GM20000 (cell line): ENCODE measurements at places on chromosomes 16 and 17.

GRCh38 chr16:29662729-29663015, 375 bp upstream of the SPN start:
- DNase-seq, result peak; percentile 74

DNA sequence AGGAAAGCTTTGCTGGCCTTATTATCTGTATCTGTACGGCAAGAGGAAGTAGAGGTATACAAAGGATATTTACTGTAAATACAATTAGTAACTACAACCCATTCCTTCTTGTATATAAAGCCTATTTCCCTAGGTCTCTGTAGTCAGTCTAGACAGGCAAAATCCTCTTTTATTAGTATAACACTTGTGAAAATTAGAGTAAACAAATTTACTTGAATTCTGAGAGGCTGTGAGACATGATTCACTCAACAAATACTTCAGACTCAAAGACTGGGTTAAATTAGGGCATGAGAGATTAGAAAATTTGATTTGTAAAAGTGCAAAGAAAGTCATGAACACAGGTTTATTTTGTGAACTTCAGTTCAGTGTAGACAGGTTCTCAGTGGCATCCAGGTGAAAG, 30.9 kb upstream of the CDH8 start:
- DNase-seq, result no peak

DNA sequence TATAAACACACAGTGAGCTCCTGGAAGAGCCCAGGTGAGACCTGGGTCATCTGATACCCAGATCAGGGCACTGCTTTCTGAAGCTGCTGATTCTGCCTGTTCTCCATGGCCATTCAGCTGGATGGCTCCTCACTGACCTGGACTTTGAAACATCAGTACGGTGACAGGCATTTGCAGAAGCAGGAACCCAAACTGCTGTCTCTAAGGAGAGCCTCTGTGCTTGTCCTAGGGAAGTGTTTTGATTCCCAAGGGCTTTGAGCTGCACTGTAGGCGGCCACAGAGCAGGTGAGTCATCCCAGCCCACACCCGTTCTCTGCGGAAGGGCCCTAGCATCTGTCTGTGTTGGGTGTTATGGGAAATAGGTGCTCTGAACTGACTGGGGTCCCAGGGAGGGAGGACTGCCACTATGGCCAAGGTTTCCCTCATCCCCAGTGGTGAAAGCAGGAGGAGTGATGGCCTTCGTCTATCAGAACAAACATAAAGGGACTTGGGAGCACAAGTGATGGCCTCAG, 60.7 kb upstream of the ADCY9 start:
- peak; percentile 43 for DNase-seq

- no peak for DNase-seq
These were observed 40.1 kb upstream of the CES5A start for GRCh38 chr16:55915096-55915827.

DNA sequence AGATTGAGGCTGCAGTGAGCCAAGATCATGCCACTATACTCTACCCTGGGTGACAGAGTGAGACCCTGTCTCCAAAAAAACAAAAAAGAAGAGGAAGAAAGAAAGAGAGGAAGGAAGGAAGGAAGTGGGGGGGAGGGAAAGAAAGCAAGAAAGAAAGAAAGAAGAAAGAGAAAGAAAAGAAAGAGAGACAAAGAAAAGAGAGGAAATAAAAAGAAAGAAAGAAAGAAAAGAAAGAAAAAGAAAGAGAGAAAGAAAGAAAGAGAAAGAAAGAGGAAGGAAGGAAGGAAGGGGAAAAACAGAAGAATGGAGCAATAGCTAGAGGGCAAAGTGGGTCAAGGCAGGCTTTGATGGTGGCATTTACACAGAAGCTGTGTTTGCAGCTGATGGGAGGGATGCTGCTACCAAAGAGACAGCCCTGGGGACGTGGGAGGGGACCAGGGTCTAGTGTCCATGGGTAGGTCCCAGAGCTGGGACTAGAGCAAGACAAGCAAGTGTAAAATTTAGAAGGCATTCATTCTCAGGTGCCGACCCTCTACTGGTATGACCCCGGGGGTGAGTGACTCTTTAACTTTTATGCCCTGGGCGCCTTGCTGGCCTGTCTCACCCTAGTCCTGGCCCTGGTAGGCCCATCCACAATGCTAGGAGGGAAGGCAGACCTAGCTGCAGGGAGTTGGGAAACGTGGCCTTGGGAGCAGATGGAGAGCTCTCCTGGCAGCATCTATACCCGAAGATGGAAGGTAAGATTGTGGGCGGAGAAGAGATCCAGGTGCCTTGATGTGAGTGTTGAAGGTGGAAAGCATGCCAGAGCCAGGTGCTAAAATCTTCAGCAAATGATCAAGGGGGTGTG, 2.0 kb upstream of the CES3 start:
- no peak for DNase-seq

GRCh38 chr16:49742428-49743202, 113.3 kb downstream of the ZNF423 start:
- no peak for DNase-seq

DNA sequence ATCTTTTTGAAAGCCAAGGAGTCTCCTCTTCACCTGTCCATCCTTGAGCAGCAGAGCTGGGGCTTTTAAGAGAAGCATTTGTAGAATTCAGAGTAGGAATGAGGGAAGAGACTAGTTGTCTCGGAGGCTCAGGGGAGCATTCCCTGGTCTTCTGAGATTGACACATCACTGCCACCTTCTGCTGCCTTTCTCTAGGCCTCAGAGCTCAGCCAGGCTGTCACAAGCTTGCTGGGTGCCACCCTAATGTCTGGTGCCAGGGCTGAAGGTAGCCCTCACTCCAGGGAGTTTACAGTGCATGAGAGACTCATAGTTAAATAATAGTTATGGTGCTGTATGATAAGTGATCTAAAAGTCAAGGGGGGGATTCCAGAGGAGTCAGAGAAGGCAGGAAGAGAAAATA, 39.7 kb downstream of the B9D1 start:
- no peak for DNase-seq

- peak; percentile 50 for DNase-seq
These were observed 527 bp downstream of the CIAPIN1 start for GRCh38 chr16:57446531-57447185.

DNA sequence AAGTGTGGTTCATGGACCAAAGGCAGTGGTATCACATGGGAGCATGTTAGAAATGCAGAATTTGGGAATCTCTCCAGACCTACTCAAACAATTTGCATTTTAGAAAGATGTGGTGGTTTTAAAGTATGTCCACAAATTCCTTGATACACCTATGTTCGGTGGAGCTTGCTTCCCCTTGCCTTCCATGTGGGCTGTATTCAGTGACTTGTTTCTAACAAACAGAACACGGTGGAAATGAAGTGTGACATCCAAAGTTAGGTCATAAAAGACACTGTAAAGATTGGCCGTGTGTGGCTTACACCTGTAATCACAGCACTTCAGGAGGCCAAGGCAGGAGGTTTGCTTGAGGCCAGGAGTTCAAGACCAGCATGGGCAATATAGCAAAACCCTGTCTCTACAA, 16.7 kb downstream of the COQ7 start:
- DNase-seq, result no peak

- DNase-seq, result no peak
These were observed 21.3 kb downstream of the C16orf74 start for GRCh38 chr16:85729452-85730185.

GRCh38 chr16:87647431-87648185, 45.3 kb downstream of the JPH3 start:
- DNase-seq, result no peak

DNA sequence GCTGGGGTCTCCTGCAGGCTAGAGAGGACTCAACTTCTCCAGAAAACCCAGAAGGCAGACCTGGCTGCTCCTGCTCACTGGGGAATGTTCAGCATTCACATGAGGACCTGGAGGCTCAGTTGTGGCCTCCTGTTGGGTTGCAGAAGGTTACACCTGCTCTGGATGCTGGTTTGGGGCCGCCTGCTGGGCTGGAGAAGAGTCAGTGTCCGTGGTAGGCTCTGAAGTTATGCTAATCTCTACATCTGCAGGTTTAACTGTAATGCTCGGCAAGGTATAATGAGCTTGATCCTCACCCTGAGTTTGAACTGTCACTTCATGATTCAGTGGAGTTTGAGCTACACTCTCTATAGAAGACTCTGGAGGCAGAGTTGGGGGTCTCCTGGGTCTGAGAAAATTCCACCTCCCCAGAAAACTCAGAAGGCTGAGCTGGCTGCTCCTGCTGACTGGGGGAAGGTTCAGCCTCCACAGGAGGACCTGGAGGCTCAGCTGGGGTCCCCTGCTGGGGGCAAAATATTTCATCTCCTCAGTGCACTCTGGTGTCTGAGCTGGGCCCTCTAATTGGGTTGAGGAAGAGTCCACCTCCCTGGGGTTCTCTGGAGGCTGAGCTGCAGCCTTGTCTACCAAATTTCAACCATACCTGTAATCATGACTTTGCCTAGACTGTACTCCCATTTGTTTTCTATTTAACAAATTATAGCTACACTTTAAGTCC, 23.5 kb downstream of the RDM1 start:
- DNase-seq, result no peak
